A549 treated with Hydrocortisone at 1 μM for 4 hours (cell line): ENCODE measurements at places on chromosomes 16 and 17. TPM values are rescaled to one million over a fixed set of nuclear protein-coding genes. Genes with fewer than 3 reads are reported as not detected.

GNG13 gene
- 0.14 TPM in 1 of 5 replicates, not detected in the others for total RNA-seq

ARRB2 gene
- total RNA-seq: 48.0 to 63.1 TPM (median 54.3 TPM) in 5 replicates

GRB7 gene
- 3.1 to 5.2 TPM (median 3.9 TPM) in 5 replicates for total RNA-seq

HOXB9 gene
- total RNA-seq: 6.6 to 7.3 TPM (median 6.9 TPM) in 5 replicates

SPEM2 gene
- total RNA-seq: not detected in 5 replicates

TBC1D3C gene
- 0.06 TPM in 1 of 5 replicates, not detected in the others for total RNA-seq

KRT31 gene
- total RNA-seq: not detected in 5 replicates

ZNF423 gene
- total RNA-seq: 0.08 to 0.28 TPM (median 0.18 TPM) in 5 replicates

ANKRD40CL gene
- total RNA-seq: not detected in 5 replicates

SNN gene
- total RNA-seq: 18.4 to 21.7 TPM (median 20.5 TPM) in 5 replicates

USP31 gene
- total RNA-seq: 12.0 to 15.2 TPM (median 14.8 TPM) in 5 replicates

CSH2 gene
- not detected in 5 replicates for total RNA-seq

TSNAXIP1 gene
- 0.31 to 0.78 TPM (median 0.48 TPM) in 5 replicates for total RNA-seq

RGS11 gene
- 3.5 to 5.0 TPM (median 4.4 TPM) in 5 replicates for total RNA-seq

ABAT gene
- total RNA-seq: 0.20 to 0.30 TPM (median 0.26 TPM) in 5 replicates

ADGRG3 gene
- 0.41 to 0.88 TPM (median 0.46 TPM) in 5 replicates for total RNA-seq

TBC1D3I gene
- total RNA-seq: 0.10 to 0.27 TPM (median 0.17 TPM) in 5 replicates

CORO1A gene
- 1.9 to 2.9 TPM (median 2.8 TPM) in 5 replicates for total RNA-seq

SLC16A11 gene
- not detected in 5 replicates for total RNA-seq

TMEM219 gene
- 83.5 to 102 TPM (median 96.1 TPM) in 5 replicates for total RNA-seq

MT1M gene
- total RNA-seq: 0.32 TPM in 1 of 5 replicates, not detected in the others

SYT17 gene
- 9.9 to 13.8 TPM (median 12.6 TPM) in 5 replicates for total RNA-seq

CD300E gene
- total RNA-seq: not detected in 5 replicates

ESRP2 gene
- 0.08 to 0.22 TPM (median 0.09 TPM) in 5 replicates for total RNA-seq

SCARF1 gene
- total RNA-seq: 0.18 to 0.38 TPM (median 0.21 TPM) in 5 replicates

ANKRD13B gene
- 22.8 to 29.6 TPM (median 26.4 TPM) in 5 replicates for total RNA-seq

BPTF gene
- total RNA-seq: 36.6 to 49.1 TPM (median 37.1 TPM) in 5 replicates

CBLN1 gene
- total RNA-seq: 0.13 to 0.29 TPM (median 0.15 TPM) in 4 of 5 replicates, not detected in the other

CCL1 gene
- not detected in 5 replicates for total RNA-seq

WNK4 gene
- total RNA-seq: 1.0 to 1.7 TPM (median 1.2 TPM) in 5 replicates

HYDIN gene
- 0.28 to 0.56 TPM (median 0.48 TPM) in 5 replicates for total RNA-seq

WFIKKN1 gene
- total RNA-seq: 0.10 to 0.23 TPM (median 0.18 TPM) in 5 replicates

ASB16 gene
- 0.07 to 0.13 TPM (median 0.12 TPM) in 3 of 5 replicates, not detected in the others for total RNA-seq

FBXW10B gene
- total RNA-seq: 1.9 to 3.2 TPM (median 2.7 TPM) in 5 replicates
